ENCODE measurements at places on chromosomes 12 and 14.
A peak's percentile ranks its signal among the peaks of the same experiment; 100 is the strongest.

GRCh38 chr14:75628816-75629215 lies 31.9 kb downstream of the ERG28 start:
- no peak for DNase-seq

DNA sequence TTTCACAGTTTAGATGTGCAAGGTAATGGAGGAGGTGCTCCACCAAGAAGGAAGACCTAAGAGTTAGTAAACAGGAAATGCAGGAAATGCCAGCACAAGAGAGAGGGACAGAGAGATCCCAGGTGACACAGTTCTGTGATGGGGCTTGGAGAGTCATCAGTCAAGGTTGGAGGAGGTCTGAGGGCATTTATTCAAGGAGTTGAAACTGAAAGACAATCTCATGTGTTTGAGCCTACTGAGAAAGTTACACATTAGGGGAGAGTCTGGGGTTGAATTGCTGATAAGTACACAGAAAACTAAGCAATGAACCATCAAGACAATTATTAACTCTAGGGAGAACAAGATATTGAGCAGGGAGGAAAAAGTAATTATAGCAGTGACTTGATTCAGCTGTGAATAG lies 138.5 kb downstream of the ANO6 start:
- no peak for DNase-seq

- no peak for DNase-seq
Measured at GRCh38 chr12:53443955-53444354, 2.4 kb downstream of the PRR13 start.

DNA sequence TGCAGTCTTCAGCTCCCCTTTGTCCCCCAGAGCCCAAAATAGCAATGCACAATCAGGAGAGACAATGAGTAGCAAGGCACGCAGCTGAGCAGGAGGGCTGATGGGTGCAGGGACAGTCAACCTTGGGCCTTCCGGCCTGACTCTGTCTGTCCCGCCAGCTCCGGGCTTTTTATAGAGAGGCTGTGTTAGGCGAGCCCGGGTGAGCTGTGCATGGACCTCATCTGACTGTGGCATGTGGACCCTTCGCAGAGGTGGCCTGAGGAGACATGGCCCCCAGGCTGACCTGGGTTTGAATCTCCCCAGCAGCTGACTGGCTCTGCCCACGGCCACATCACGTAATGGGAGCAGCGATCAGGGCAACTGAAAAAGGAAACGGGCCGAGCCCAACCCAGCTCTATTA lies 177.9 kb downstream of the TSPAN9 start:
- DNase-seq, result no peak

- DNase-seq, result no peak
Measured at GRCh38 chr14:69687606-69688298, 76.4 kb downstream of the SUSD6 start.

GRCh38 chr12:988646-989045 lies 2.4 kb upstream of the ERC1 start:
- DNase-seq, result no peak

- DNase-seq, result no peak
Measured at GRCh38 chr12:113136990-113137511, 1.5 kb upstream of the RASAL1 start.

DNA sequence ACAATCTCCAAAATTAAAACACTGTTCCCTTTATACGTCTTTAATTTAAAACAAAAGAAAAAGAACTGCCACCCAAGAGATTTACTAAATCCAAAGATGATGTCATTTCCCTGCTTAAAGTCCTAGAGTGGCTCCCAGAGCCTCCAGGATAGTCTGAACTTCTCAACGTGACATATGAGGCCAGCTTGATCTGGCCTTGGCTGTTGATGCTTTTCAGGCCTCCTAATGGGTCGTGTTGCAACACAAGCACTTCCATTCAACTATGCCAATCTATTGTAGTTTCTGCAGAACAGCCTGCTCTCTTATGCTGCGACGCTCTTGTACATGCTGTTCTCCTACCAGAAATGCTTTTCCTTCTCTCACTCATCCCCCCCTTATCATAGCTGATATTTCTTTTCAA lies 35.7 kb downstream of the LGR5 start:
- peak; percentile 61 for DNase-seq

- no peak for DNase-seq
Measured at GRCh38 chr12:29794862-29795261, 11.1 kb upstream of the TMTC1 start.

DNA sequence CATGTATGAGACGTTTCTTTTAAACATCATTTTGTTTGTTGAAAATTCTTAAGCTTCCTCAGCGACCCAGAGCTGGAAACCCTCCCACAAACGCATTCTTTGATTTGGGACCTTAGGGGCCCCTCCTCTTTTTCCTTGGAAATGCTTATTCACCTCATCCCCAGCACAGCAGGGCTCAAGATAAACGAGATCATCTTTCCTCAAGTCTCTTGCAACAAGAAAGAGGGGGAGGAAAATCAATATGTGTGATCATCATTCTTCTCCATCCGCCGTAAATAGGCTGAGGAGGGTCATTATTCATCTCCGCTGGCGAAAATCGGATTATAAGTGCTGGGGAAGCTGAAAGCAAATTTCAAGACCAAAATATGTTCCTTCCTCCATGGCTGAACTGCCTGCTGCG lies 1415.2 kb downstream of the AACS start:
- DNase-seq, result no peak

GRCh38 chr12:85363382-85364190 lies 83.6 kb downstream of the ALX1 start:
- no peak for DNase-seq

- DNase-seq, result no peak
Measured at GRCh38 chr12:52217223-52217622, 15.8 kb upstream of the KRT7 start.

DNA sequence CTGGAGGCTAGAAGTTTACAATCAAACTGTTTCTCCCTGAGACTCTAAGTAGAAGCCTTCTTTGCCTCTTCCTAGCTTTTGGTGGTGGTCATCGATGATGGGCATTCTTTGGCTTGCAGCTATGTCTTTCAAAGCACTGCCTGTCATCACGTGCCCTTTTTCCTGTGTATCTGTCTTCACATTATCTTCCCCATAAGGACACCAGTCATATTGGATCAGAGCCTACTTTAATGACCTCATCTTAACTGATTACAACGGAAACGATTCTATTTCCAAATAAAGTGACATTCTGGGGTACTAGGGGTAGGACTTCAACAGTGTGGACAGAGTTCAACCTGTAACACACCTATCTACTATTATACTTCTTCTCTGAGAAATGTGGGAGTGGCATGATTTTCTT lies 31.1 kb upstream of the IFNG-AS1 start:
- DNase-seq, result no peak

GRCh38 chr12:6887460-6887859 lies 14.4 kb upstream of the SPSB2 start:
- DNase-seq, result no peak

- DNase-seq, result no peak
Measured at GRCh38 chr14:67241411-67242167, at the start of gene PALS1. PALS1 (plus strand) TSS chr14:67241435; CDS start chr14:67279171, 37,736 bp downstream.

DNA sequence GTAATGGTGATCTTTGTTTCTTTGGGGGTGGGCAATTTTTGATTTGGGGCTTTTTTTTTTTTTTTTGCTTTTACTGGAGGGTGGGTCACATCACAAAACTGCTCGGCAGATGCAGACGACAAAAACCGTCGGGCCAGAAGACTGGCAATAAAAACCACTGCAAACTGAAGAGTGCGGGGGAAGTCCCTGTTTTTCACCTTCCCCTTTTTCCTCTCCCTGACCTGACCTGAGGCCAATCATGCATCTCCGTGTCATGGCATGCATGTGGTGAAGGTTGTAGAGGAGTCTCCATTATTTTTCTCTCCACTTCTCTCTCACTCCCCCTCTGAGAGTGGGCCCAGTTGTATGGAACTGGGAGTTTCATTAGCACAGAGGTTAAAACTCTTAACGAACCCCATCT lies 57.5 kb downstream of the AP5M1 start:
- DNase-seq, result no peak

DNA sequence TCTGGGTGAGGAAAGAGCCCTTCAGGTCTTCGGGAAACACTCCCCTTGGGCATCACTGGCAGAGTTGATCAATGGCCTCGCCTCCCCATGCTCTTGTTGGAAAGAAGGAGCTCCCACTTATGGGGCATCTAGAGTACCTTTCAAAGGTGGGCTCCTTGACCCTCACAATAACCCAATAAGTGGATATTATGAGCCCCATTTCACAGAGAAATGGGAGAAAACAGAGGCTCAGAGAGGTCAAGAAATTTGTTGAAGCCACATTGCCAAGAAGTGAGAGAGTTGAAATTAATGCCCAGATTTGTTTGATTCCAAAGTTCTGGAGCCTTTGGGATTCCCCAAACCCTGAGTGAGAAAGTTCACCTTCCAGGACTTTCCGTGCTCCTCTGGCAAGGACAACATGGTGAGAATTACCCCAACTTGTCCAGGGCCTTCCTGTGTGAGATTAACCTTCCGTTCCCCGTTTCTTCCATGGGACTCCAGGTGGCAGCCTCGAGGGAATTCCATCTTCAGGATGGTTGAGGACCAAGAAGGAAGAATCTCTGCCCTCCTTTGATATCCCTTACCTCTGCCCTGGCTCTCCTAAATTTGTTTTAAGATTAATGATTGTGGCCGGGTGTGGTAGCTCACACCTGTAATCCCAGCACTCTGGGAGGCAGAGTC lies 7.5 kb upstream of the CHD4 start:
- no peak for DNase-seq

- DNase-seq, result no peak
Measured at GRCh38 chr14:89007906-89008305, 183.5 kb downstream of the TTC8 start.

DNA sequence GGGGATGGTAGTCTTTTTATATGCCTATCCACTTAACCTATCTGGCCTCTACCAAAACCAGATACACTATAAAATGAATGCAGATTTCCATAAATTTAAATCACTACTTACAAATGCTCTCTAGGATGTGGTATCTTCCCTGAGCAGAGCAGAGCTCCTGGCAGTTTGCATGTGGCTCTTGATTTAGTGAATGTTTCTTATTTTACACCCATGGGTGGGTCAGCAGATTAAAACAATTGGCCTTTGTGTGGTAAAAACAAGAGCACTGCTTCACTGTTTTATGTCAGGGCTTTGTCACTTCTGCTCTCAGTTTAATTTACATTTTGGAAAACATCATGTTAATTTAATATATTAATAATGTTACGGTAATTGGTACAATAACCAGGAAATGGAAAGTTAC lies 5.5 kb downstream of the TAS2R19 start:
- no peak for DNase-seq

- no peak for DNase-seq
Measured at GRCh38 chr14:41280745-41281144, 325.9 kb upstream of the LRFN5 start.

DNA sequence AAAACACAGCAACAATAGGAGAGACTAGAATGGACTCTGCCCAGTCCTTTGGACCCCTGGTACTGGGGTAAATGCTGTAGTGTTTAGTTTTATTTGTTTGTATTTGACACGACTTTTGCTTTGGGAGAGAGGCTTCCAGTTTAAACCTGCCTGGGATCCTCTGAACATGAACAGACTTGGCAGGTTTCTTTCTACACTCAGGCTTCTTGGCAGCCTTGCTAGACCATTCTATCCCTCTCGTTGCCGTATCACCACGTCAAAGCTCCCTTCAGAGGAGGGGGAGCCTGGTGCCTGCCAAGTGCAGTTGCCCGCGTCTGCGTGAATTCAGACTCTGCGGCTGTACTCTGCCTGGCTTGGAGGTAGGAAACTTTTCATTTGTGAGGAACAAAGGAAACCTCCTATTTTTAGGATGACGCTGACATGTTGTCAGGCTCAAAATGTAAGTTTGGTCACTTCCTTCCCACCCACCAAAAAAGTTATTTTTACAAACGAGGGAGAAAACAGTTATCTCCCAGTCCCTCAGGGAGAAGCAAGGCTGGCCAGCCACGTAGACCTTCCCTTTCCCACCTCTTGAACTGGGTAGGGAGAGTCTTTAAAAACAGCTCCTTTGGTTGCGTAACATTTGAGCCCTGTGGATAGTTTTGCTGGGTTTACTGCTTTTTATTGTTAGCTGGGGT lies 25.9 kb downstream of the CD9 start:
- DNase-seq, result peak; percentile 62

DNA sequence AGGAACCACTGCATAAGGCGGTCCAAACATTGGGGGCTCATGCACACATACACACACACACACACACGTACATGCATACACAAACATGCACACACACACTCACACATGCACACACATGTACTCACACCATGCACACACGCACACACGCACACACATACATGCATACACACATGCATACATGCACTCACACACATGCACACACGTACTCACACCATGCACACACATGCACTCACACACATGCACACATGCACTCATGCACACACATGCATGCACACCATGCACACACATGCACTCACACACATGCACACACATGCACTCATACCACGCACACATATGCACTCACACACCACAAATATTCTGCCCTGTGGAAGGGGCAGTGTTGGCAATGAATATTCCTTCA lies 22.1 kb downstream of the OAS2 start:
- DNase-seq, result no peak

GRCh38 chr12:76804435-76804976 lies 40.6 kb downstream of the ZDHHC17 start:
- DNase-seq, result no peak

- DNase-seq, result peak; percentile 2
Measured at GRCh38 chr14:100589760-100590469, 2.7 kb upstream of the BEGAIN start.

- DNase-seq, result no peak
Measured at GRCh38 chr12:91695964-91696363, 449.7 kb downstream of the BTG1 start.
